ENCODE measurements at places on chromosomes 3 and 15.

GRCh38 chr15:100737214-100737613 is 134.8 kb downstream of the ASB7 start:
- no peak for DNase-seq

DNA sequence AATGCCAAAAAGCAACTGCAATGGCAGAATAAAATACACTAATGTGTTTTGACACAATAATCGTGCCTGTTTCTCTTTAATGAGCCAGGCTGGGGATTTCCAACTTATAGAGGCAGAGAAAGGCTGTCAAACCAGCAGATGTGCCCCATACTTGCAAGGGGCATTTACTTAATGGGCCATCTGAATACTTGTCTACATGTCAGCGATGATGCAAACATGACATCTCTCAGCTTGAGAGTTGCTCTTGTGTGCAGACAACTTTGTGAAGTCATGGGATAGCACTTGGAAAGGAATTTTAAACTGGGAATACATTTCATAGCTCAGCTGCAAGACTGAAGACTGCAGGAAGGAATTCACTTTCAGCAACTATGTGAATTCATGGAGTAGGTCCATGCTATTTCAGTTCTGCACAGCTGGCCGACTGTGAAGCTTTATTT is 127.4 kb upstream of the ADAMTS9 start:
- DNase-seq = no peak

GRCh38 chr15:33124811-33125210 is 69.7 kb downstream of the FMN1 start:
- DNase-seq = no peak

DNA sequence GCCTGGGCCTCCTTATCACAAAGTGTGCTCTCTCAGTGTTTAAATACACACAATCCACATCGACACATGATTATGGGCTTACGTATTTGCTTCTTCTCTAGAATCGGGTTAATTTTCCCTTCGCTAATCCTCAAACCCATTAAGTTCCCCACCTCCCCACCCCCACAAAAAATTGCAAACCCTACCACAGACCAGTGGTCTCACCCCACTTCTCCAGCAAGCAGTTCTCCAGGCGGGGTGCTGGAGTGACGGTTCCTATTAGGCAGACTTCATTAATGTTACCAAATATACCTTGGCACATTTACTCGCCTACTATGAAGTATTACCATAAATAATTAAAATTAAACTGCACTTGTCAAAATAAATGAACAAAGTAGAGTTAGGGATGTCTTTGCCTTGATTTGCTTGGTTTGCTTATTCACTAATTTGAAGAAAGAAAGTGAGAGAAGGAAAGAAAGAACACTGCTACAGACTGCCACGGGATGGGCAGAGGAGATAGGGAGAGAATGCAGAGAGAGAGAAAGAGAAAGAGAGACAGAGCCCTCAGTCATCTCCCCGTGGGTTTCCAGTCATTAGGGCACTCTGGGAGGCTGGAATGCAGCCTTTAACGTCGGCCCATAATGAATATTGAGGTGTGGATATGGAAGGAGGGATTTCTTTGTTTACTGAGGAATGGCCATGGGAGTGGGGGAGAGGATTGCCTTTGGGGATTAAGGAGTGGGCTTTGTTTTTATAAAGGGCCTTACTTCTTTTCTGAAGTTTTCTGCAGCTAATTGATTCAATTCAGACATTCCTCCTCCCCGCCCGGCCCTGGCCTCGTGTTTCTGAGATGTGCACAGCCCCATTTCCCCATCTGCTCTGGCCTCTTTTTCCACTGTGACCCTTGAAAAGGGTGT is 39.7 kb upstream of the POLG start:
- DNase-seq = no peak

DNA sequence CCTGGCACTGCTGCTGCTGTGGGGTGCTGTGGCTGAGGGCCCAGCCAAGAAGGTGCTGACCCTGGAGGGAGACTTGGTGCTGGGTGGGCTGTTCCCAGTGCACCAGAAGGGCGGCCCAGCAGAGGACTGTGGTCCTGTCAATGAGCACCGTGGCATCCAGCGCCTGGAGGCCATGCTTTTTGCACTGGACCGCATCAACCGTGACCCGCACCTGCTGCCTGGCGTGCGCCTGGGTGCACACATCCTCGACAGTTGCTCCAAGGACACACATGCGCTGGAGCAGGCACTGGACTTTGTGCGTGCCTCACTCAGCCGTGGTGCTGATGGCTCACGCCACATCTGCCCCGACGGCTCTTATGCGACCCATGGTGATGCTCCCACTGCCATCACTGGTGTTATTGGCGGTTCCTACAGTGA is 2.1 kb downstream of the GRM2 start:
- no peak for DNase-seq

DNA sequence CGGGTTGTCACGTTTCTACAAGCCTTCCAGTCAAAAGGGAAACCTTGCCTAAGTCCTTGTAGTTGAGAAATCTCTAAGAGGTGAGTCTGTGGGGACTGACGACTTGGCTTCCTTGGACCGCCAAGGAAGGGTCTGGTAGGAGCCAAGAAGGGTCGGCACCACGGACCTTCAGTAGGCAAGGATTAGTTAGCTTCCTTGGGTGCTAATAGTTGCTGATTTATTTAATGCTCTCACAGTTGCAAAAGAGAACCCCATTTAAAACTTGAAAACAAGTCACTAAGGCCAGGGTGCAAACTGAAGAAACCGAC is 361 bp upstream of the LCMT2 start:
- no peak for DNase-seq

DNA sequence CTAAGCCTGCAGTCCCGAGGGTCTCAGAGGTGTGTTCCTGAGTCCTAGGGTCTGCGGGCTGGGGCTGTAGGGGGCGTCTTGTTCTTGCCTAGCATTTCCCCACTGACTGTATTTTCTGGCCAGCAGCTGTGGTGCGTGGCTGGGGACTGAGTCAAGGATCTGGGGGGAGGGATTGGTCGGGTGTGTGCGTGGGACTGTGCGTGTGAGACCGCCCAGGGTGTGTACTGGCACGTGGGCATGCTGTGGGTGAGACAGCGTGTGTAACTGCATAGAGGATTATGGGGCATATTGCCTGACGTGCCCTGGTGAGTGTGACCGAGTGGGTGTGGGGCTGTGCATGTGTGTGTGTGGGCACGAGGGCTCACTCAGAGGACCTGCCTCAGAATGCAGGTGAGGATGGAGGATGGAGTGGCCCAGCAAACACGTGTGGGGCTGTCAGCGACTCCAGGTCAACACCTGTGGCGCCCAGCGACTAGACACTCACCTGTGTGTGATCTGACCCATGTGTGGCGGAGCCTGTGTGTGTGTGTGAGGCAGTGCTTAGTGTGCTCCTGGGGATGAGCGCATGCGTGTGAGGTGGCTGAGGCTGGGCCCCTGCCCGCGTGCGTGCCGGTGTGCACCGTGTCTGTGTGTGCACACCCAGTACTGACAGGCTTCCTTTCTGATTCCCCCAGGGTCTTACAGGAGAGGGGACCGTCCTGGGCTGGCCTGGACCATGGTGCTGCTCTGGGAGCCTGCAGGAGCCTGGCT is 20.9 kb downstream of the FBLN2 start:
- DNase-seq = no peak

GRCh38 chr15:99764522-99764921 is 31.3 kb upstream of the LYSMD4 start:
- no peak for DNase-seq

GRCh38 chr3:71722693-71723092 is 2.5 kb downstream of the EIF4E3 start:
- no peak for DNase-seq

GRCh38 chr15:39598958-39599845 is 18.3 kb downstream of the THBS1 start:
- no peak for DNase-seq

- DNase-seq = no peak
Observed at GRCh38 chr15:52069559-52069958, 43.0 kb downstream of the BCL2L10 start.

DNA sequence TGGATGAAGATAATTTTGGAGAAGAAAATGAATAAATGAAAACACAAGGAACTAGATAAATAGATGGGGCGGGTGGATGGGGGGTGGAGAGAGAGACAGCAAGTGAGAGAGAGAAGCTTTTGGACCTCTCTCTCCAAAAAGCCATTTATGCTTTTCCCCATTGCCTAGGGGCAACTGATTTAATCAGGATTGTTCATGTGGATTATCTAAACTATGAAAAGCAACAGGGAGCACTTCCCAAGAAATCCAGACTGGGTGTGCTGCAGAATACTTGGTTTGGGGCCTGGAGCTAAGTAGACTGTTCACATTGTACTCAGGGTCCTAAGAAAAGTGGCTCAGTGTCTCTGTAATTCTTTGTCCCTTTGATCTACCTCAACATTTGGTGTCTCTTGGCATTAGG is 367.0 kb downstream of the TIGIT start:
- DNase-seq = no peak

DNA sequence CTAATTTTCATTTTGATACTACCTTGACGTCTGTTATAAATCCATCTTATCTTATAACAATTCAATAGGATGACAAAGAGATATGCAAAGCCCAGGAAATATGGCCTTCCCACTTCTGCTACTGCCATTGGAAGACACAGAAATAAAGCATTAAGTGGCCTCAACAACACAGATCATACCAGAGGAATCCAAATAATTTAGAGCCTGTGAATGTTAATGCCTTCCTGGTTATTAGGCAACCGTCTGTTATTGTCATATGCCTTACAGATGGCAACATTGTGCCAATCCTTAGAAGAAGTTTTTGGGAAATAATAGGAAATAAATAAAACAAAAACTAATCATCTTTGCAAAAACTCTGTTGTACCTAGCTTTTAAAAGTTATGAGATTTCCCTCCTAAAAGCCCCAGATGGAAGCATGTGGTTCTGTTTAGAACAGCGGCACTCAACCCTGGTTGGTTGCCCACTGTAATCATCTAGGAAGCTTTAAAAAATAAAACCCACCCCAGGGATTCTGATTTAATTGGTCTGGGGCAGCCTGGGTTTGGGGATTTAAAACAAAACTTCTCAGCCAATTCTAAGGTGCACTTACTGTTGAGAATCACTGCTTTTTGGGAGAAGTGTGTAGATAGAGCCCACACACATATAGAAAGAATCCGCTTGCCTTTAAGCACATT is 704.8 kb upstream of the CFAP20DC start:
- no peak for DNase-seq

Measured in stimulated activated naive B cell treated with anti-CD40 and anti-IgM and Interleukin-4, amounts not matched to agents 10 μg/mL and 1 μg/mL and 100 μg/mL, for 72 hours (primary cell).